CD8-positive, alpha-beta memory T cell (primary cell): ENCODE measurements at places on chromosomes 12 and 14.

GRCh38 chr12:110928700-110929099 is 8.3 kb upstream of the MYL2 start:
- no peaks in the 10 kb centered on the region for H3K36me3 ChIP-seq
- no peak overlapping the region for H3K27ac ChIP-seq

DNA sequence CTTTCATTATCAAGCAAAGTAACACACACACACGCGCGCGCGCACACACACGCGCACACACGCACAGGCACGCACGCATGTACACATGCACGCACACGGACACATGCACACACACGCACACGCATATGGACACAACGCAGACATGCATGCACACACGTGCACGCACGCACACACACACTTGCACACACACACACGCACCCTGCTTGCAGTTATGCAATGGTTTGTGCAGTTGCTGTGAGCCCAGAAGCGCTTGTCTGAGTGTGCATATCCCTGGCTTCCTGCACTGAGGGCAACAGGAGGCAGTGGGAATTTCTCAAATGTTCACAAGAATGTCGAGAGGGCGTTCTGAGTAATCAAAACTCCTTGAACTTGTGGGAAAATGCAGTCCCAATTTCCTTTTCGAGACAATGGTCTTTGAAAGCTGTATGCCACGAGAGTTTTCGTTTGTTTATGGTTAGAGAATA is 41.6 kb downstream of the NFKBIA start:
- no peaks in the 10 kb centered on the region for H3K36me3 ChIP-seq
- H3K27me3 ChIP-seq, result no peaks in the 10 kb centered on the region
- peaks cover 15% of the 10 kb centered on the region for H3K4me1 ChIP-seq
- no peak for DNase-seq
- H3K4me3 ChIP-seq, result no peak overlapping the region

- DNase-seq, result no peak
- H3K27ac ChIP-seq, result no peak overlapping the region
- no peaks in the 10 kb centered on the region for H3K27me3 ChIP-seq
- no peaks in the 10 kb centered on the region for H3K4me1 ChIP-seq
- H3K4me3 ChIP-seq, result no peak overlapping the region
- H3K36me3 ChIP-seq, result no peaks in the 10 kb centered on the region
These were observed 592.5 kb upstream of the FLRT2 start for GRCh38 chr14:84937449-84937848.

DNA sequence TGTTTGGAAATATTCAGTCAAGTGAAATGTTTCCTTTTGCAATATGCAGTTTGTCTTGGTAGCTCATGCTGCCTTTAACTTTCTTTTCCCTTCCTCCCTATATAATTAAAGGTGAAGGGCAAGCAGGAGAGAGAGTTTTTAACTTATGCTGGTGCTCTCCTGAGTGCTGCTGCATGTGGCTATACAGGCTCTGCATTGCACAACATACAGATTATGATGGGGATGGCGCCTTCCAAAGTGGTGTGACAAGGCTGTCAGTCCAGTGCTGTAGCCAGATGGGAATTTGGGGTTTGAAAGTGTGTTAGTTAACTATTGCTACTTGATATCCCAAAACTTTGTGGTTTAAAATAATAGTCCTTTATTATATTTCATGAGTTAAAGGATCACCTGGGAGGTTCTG is 199.0 kb downstream of the ATP23 start:
- no peaks in the 10 kb centered on the region for H3K27me3 ChIP-seq
- no peak for DNase-seq
- no peaks in the 10 kb centered on the region for H3K4me1 ChIP-seq
- H3K27ac ChIP-seq, result no peak overlapping the region
- no peaks in the 10 kb centered on the region for H3K36me3 ChIP-seq
- no peak overlapping the region for H3K4me3 ChIP-seq

- no peaks in the 10 kb centered on the region for H3K27me3 ChIP-seq
- no peak overlapping the region for H3K4me3 ChIP-seq
- no peak for DNase-seq
- no peak overlapping the region for H3K27ac ChIP-seq
These were observed 98.9 kb downstream of the HMGA2 start for GRCh38 chr12:65923228-65923627.

DNA sequence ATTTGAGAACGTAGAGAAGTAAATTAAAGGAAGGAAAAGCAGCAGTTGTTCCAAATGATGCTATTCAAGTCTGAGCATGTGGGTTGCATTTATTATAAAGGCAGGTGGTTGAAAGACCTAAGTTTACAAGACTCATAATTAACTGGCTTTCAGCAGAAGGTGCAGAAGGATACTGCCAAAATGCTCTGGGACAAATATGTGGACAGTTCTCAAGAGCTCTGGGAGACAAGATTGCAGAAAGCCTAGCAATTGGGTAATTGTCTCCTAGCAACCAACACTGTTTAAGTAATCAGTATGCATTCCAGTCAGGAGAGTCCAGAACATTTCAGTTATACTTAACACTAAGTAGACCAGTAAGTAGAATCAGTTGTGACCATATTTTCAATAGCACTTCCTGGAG is 131.5 kb downstream of the GPR135 start:
- no peak overlapping the region for H3K27ac ChIP-seq
- no peaks in the 10 kb centered on the region for H3K36me3 ChIP-seq
- DNase-seq, result no peak
- no peaks in the 10 kb centered on the region for H3K4me1 ChIP-seq
- no peak overlapping the region for H3K4me3 ChIP-seq

GRCh38 chr12:76830436-76830835 is 48.4 kb downstream of the CSRP2 start:
- H3K27ac ChIP-seq, result no peak overlapping the region
- peaks cover 9% of the 10 kb centered on the region for H3K36me3 ChIP-seq
- no peak for DNase-seq
- no peak overlapping the region for H3K4me3 ChIP-seq
- no peaks in the 10 kb centered on the region for H3K4me1 ChIP-seq

DNA sequence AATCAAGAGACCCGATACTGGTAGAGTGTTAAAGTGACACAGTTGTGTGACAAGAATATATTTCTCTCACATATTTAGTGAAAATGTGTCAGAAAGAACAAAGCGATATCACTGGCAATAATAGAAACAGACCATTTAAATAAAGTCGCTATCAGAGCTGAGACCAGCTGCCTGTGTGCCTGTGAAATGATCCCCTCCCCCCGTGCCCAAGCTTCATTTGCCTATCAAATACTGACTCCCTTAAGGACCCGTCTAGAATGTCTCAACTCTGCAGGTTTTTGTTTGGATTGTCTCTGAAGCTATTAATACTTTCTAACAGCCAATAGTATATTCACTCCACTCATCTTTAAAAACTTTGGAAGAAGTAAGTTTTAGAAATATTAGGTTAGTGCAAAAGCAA is 98.9 kb downstream of the EGLN3 start:
- H3K4me3 ChIP-seq, result no peak overlapping the region
- DNase-seq, result no peak
- H3K36me3 ChIP-seq, result no peaks in the 10 kb centered on the region

DNA sequence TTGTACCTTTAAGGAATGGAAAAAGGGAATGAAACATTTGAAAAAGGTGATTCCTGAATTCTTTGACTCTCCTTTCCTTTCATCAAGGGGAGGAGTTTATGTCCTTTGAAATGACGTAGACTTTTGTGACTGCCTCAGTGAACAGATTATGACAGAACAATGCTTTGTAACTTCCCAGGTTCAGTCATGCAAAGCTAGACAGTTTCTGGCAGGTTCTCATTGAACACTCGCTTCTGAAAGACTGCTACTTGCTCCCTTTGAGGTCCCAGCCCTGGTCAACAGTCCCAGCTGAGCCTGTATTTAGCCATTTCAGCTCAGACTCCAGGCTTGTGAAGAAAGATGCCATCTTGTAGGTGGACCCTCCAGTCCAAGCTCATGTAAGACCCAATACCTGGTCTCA is 1178.9 kb downstream of the BCL11B start:
- DNase-seq, result no peak
- H3K36me3 ChIP-seq, result no peaks in the 10 kb centered on the region
- H3K27me3 ChIP-seq, result no peaks in the 10 kb centered on the region
- H3K4me1 ChIP-seq, result no peaks in the 10 kb centered on the region
- H3K27ac ChIP-seq, result no peak overlapping the region

- H3K4me1 ChIP-seq, result no peaks in the 10 kb centered on the region
- H3K36me3 ChIP-seq, result no peaks in the 10 kb centered on the region
- no peak overlapping the region for H3K4me3 ChIP-seq
- H3K27me3 ChIP-seq, result no peaks in the 10 kb centered on the region
These were observed 133.5 kb downstream of the LLPH start for GRCh38 chr12:65997056-65997455.

- H3K27me3 ChIP-seq, result no peaks in the 10 kb centered on the region
- DNase-seq, result no peak
- H3K4me3 ChIP-seq, result no peak overlapping the region
- H3K27ac ChIP-seq, result no peak overlapping the region
- H3K36me3 ChIP-seq, result peaks cover 12% of the 10 kb centered on the region
- peaks cover 27% of the 10 kb centered on the region for H3K4me1 ChIP-seq
These were observed 58.0 kb downstream of the LGMN start for GRCh38 chr14:92690171-92691011.

DNA sequence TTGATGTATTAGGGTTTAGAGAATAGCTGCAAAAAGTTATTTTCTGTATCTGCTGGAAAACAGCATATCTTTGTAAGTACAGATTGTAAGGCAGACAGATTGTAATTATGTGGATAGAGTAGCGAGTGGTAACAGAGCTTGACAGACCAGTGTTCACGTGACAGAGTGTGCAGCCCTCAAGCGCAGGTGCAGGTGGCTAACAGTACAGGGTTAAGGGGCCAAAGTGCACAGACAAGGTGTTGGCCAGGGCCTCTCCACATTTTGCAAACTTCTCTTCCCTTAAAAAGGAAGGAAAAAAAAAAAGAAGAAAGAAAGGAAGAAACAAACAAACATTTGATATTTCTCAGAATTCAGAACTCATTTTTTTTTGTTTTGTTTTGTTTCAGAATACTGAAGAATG is 25.2 kb upstream of the KLHL42 start:
- H3K4me1 ChIP-seq, result no peaks in the 10 kb centered on the region
- H3K36me3 ChIP-seq, result no peaks in the 10 kb centered on the region
- no peak overlapping the region for H3K27ac ChIP-seq
- no peaks in the 10 kb centered on the region for H3K27me3 ChIP-seq

- peaks cover 7% of the 10 kb centered on the region for H3K27me3 ChIP-seq
- H3K36me3 ChIP-seq, result no peaks in the 10 kb centered on the region
- no peak for DNase-seq
- H3K4me1 ChIP-seq, result no peaks in the 10 kb centered on the region
- no peak overlapping the region for H3K27ac ChIP-seq
These were observed 267.5 kb downstream of the TMEM121 start for GRCh38 chr14:105793836-105794235.

DNA sequence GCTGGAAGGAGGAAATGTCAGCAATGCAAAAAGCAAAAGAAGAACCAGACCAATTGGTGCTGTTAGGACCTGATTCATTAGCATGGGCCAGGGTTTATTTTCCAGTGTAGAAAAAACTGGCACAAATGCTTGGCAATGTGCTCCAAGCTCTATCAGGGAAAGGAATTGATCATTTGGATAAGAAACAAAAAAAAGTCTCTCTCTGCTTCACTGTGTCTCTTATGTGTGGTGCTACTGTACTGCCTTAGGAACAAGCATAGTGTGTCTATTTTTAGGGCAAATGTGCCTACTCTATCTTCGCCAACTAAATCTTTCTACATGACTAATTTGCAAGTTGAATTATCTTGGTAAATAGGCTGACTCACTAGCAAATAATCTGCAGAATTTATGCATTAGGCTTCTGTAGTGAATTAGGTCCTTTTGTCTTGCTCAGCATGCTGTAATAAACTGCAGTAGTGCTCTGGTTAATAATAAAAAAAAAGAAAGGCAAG is 236.7 kb downstream of the MDGA2 start:
- no peaks in the 10 kb centered on the region for H3K4me1 ChIP-seq
- H3K27ac ChIP-seq, result no peak overlapping the region
- no peaks in the 10 kb centered on the region for H3K27me3 ChIP-seq

- peaks cover 45% of the 10 kb centered on the region for H3K4me1 ChIP-seq
- no peak overlapping the region for H3K4me3 ChIP-seq
- DNase-seq, result no peak
- H3K36me3 ChIP-seq, result no peaks in the 10 kb centered on the region
- H3K27me3 ChIP-seq, result no peaks in the 10 kb centered on the region
These were observed 12.1 kb upstream of the PPP4R4 start for GRCh38 chr14:94161981-94162380.

- no peaks in the 10 kb centered on the region for H3K27me3 ChIP-seq
- H3K27ac ChIP-seq, result peak overlapping the region; percentile 47
- peak; percentile 74 for DNase-seq
- peak overlapping the region; percentile 47 for H3K4me3 ChIP-seq
- H3K36me3 ChIP-seq, result no peaks in the 10 kb centered on the region
These were observed 32.3 kb downstream of the NINJ2 start for GRCh38 chr12:630656-631632.

DNA sequence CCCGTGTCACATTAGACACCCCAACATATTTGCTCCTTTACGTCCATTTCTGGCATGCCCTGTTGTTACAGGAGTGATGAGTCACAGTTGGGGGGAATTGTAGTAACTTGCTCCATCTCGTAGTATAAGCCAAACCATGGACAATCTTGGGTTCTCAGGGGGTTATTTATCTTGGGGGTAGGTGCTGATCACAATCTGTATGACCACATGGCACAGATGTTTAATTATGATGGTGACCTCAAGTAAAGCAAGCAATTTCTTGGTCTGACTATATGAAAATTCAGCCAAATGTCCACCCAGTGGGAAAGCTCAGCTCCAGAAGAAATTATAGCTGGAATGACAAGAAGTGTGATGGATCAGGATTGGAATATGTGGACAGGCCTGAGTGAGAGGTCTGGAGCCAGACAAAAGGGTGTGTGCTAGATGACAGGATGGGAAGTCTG is 32.1 kb upstream of the STON2 start:
- no peak overlapping the region for H3K4me3 ChIP-seq
- H3K36me3 ChIP-seq, result no peaks in the 10 kb centered on the region
- peaks cover 40% of the 10 kb centered on the region for H3K27me3 ChIP-seq
- DNase-seq, result no peak
- peaks cover 11% of the 10 kb centered on the region for H3K4me1 ChIP-seq
- no peak overlapping the region for H3K27ac ChIP-seq

GRCh38 chr14:61217516-61217915 is 63.6 kb downstream of the TMEM30B start:
- no peaks in the 10 kb centered on the region for H3K36me3 ChIP-seq
- no peaks in the 10 kb centered on the region for H3K27me3 ChIP-seq
- no peak overlapping the region for H3K27ac ChIP-seq
- no peaks in the 10 kb centered on the region for H3K4me1 ChIP-seq
- DNase-seq, result no peak
- no peak overlapping the region for H3K4me3 ChIP-seq

- H3K27me3 ChIP-seq, result no peaks in the 10 kb centered on the region
- DNase-seq, result no peak
- H3K4me1 ChIP-seq, result no peaks in the 10 kb centered on the region
- H3K27ac ChIP-seq, result no peak overlapping the region
- no peak overlapping the region for H3K4me3 ChIP-seq
These were observed 88.9 kb upstream of the ARHGAP5 start for GRCh38 chr14:31988244-31988643.

DNA sequence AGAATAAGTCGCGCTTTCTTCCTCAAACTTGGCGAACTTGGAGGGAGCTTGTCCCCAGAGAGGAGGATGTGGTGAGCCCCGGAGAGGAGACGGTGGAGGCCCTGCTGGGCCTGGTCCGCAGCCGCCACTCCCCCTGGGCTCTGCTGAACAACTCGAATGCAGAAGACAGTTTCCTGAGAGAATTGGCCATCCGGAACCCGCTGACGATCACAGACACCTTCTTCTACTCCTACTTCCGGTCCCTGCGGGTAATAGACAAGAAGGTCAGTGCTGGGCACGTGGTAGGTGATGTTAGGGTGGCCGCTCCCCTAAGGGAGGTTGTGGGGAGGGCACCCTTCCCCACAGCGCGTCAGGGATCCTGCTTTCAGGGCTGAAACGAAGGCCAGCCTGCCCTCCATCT is 1.6 kb downstream of the LRRC43 start:
- no peaks in the 10 kb centered on the region for H3K36me3 ChIP-seq
- no peaks in the 10 kb centered on the region for H3K27me3 ChIP-seq
- DNase-seq, result no peak
- peaks cover 7% of the 10 kb centered on the region for H3K4me1 ChIP-seq
- H3K4me3 ChIP-seq, result no peak overlapping the region
- H3K27ac ChIP-seq, result no peak overlapping the region
